ENCODE measurements at places on chromosomes 4 and X.

DNA sequence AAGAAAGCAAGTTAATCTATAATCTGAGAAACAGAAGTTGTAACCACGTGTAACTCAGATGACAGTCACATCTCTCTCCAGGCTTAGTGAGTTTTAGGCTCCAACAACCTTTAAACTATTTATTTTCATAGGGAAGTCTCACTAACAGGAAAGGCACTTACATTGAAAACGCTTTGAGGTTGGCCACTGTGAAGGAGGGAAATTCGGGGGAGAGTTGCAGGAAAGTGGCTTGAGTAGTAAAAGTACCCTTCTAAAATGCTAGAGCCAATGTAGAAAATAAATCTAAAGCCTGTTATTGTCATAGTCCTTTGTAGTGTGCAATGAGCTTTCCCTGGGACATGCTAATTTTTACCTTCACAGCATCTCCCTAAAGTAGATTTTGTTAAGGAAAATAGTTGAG lies 995 bp upstream of the NFXL1 start:
- DNase-seq = no peak

GRCh38 chrX:28625223-28625622 lies 38.0 kb downstream of the IL1RAPL1 start:
- no peak for DNase-seq

DNA sequence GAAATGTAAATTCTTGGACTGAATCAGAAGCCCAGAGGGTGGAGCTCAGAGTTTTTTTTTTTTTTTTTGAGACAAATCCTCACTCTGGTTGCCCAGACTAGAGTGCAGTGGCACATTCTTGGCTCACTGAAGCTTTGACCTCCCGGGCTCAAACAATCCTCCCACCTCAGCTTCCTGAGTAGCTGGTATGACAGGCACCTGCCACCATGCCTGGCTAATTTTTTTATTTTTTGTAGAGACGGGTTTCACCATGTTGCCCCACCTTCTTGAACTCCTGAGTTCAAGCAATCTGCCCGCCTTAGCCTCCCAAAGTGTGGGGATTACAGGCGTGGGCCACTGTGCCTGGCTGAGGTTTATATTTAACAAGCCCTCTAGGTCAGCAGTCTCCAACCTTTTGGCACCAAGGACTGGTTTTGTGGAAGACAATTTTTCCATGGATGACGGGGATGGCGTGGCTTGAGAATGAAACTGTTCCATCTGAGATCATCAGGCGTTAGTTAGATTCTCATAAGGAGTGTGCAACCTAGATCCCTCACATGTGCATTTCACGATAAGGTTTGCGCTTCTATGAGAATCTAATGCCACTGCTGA lies 76.7 kb downstream of the FHIP1A start:
- no peak for DNase-seq

GRCh38 chr4:104989371-104989770 lies 157.3 kb upstream of the TET2 start:
- DNase-seq = peak; percentile 12

- no peak for DNase-seq
Observed at GRCh38 chrX:337331-337831, 18.8 kb upstream of the GTPBP6 start.

GRCh38 chrX:43615660-43616059 lies 40.4 kb upstream of the MAOA start:
- no peak for DNase-seq

- peak; percentile 37 for DNase-seq
Observed at GRCh38 chrX:11346121-11346682, 53.0 kb downstream of the AMELX start.

- no peak for DNase-seq
Observed at GRCh38 chrX:41621222-41621723, 67.5 kb upstream of the GPR34 start.

GRCh38 chr4:173325007-173325736 lies 9.0 kb downstream of the HMGB2 start:
- DNase-seq = no peak

DNA sequence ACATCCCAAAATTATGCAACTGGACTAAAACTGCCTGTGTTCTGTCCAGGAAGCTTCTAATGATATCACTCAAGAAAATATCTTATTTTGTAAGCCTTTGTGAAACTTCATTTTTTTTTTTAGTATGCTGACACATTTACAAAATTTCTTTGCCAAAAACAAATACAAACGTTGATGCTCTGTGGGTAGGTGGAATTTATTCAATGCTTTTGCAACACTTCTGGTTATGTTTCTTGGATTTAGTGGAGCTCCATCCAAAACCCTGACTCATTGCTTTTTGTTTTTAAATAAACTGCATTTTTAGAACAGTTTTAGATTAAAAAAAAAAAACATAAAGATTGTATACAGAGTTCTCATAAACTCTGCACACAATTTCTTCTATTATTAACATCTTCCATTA lies 250.9 kb upstream of the MAOA start:
- no peak for DNase-seq

DNA sequence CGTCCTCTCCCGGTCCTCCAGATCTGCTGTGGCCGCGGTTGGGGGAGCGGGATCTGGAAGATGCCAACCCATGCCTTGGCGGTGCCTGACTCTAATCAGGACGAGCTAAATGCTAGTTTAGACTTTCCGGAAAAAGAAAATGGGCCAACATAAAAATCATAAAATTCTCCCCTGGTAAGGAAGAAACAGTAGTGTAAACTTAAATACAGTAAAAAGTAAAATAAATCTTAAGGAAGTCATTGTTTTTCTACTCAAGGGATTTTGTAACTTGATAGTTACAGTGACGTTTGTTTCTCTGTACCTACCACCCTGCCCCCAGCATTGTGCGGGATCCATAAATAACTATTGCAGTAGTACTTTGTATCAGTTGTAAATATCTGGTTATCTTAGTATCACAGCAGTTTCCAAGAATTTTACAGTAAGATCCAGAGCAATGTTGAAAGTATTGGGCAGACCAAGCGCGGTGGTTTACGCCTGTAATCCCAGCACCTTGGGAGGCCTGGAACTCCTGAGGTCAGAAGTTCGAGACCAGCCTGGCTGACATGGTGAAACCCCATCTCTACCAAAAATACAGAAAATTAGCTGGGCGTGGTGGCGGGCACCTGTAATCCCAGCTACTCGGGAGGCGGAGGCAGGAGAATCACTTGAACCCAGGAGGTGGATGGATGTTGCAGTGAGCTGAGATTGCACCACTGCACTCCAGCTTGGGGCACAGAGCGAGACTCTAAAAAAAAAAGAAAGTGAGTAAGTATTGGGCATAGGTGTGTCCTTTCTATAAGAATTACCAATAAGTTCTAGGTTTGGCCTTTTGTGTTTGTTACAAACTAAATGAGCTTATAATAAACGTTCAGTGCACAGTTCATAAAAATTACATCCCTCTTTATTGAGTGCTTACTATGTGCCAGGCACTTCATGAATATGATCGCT lies 1.0 kb upstream of the PLA2G12A start:
- DNase-seq = no peak

DNA sequence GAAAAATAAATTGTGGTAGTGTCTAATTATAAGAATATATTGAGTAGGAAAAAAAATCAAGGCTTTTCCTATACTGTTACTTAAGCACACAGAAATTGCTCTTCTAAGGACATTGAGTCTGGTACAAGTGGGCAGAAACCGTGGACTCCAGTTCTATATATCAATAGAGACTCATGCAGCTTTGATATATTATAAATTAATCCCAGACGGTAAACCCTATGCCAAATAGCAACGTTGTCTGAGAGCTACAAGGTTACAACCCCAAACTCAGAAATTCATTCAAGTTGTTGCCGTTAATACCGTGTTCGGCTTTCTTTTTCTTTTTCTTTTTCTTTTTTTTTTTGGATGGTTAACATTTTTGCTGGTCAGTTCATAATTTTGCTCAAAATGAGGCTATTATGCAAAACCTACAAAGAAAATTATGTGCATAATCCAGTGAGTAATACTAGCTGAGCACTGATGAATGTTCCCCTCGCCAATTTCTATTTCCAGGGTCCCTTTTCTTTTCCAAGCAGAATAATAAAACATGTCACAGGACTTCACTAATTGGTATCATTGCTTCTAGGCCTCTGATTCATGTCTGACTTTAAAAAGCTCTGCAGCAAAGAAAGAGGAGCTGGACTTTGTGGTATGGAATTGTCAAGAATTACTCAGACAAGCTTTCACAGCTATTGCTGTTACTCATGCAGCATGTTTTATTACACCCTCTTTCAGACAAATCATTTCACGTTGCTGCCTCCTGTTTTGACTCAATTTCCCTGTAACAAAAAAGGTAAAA lies 737.7 kb downstream of the NLGN4X start:
- no peak for DNase-seq

GRCh38 chr4:83626245-83626836 lies 90.4 kb downstream of the GPAT3 start:
- no peak for DNase-seq

DNA sequence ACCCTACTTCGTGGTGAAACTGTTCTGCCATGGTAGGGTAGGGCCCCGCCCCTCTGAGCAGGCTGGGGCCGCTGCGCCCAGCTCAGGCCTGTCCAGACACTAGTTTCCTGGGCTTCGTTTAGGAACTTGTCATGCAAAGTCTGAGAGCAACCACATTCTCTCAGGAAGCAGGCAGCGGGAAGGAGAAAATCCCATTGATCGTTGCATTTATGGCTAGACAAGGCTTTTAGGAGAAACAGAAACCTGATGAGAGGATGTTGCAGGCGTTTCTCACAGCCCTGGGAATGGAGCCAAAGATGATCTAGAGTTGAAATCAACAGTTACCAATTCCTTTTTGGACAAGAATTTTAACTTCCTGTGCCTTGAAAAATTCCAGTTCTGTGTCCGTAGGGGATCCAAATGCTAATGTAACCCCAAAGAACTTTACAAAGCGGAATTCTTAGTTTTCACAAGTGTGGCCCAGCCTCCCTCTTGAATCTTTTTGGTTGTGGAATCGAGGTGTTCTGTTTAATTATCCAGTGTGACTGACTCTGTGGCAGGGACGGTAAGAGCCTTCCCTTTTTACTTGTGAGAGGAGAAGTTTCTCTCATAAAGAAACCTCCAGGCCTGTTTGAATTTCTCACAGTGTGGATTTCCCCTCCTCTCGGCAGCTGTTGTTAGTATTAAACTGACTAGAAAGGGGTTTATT lies 4.5 kb upstream of the CXCL9 start:
- DNase-seq = peak; percentile 45

GRCh38 chr4:151304226-151304625 lies 21.2 kb downstream of the SH3D19 start:
- no peak for DNase-seq

GRCh38 chr4:3302173-3302785 lies 9.5 kb downstream of the RGS12 start:
- no peak for DNase-seq

- DNase-seq = no peak
Observed at GRCh38 chr4:5883916-5884315, 9.0 kb downstream of the CRMP1 start.

GRCh38 chr4:96193061-96193460 lies 353.2 kb downstream of the PDHA2 start:
- DNase-seq = no peak

GRCh38 chr4:56371426-56372220 lies 15.7 kb downstream of the AASDH start:
- DNase-seq = no peak

DNA sequence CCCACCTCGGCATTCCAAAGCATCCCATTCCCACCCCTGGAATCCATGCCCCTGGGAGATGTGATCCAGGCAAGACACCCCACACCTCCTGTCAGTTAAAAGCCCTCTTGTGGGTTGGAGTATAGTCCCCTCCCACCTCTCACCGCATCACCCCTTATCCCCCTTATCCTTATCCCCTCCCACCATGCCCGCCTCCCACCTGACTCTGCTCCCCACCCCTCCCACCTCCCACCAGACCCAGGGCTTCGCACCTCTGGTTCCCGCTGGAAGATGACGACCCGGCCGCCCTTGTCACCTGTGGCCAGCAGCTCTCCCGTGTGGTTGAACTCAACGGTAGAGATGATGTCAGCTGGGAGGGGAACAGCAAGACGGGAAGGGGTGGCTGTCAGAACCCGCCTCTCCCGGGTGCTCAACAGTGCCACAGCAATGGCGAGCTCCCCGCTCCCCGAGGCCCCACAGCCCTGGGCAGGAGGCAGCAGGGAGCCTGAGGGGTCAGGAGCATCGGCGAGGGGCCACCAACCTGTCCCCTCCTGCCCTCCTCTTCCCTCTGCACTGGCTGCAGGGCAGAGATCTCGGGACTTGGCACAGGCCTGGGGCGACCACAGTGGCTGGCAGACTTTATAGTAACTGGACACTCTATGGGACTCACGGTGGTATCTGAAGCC lies 91.5 kb downstream of the PPP2R2C start:
- DNase-seq = no peak

- DNase-seq = no peak
Observed at GRCh38 chrX:46673620-46674359, 85.1 kb downstream of the SLC9A7 start.

GRCh38 chr4:81106150-81106549 lies 75.6 kb downstream of the BMP3 start:
- DNase-seq = no peak

- DNase-seq = no peak
Observed at GRCh38 chrX:104854790-104855340, 288.9 kb downstream of the IL1RAPL2 start.

GRCh38 chrX:49197543-49198087 lies 2.4 kb downstream of the SYP start:
- no peak for DNase-seq

DNA sequence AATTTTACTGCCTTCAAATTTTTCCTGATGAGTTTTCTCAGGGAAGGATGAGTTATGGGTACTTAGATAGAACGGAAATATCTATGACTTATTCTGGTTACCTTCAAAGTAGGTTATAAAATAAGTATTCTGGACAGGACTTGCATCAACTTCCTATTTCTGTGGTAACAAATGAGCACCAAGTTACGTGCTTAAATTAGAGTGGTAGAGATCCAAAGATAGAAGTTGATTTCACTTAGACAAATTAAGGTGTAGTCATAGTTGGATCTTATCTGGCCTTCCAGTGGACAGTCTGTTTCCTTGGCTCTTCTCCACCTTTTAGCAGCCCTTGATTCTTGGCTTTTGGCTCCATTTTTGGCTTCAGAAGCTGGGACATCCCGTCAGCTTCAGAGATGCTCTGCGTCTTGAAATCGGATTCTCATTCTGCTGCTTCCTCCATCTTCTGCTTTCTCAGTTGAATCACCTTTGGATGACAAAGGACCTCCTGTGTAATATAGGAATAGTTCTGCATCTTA lies 109.9 kb downstream of the ZNF518B start:
- no peak for DNase-seq

DNA sequence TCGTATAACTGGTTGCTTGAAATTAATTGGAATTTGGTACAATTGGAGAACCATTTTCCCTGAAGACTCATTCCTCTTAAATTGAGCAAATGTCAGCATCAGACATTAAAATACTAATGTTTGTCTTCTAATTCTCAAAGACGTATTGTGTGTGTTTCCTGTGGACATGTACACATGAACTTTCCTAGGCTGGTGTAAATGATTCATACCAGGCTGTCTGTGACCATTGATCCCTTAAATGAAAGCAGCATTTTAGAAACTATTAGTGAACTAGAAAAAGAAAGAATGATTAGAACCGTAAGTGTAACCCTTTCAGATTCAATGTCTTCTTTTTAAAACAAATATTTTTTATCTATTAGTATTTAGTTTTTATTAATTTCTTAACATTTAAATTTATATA lies 332.9 kb downstream of the PPP3CA start:
- DNase-seq = no peak

Data from skin of body (tissue), 3 donors.